ENCODE measurements at places on chromosomes 13 and 19. TPM values are rescaled to one million over a fixed set of nuclear protein-coding genes. Genes with fewer than 3 reads are reported as not detected.

GRCh38 chr19:8105471-8105870 lies 43.9 kb downstream of the FBN3 start:
- H3K27me3 ChIP-seq: peaks cover 3% of the 10 kb centered on the region
- DNase-seq: no peak
- no peak overlapping the region for H3K4me3 ChIP-seq
- H3K36me3 ChIP-seq: no peaks in the 10 kb centered on the region
- H3K27ac ChIP-seq: no peak overlapping the region

DNA sequence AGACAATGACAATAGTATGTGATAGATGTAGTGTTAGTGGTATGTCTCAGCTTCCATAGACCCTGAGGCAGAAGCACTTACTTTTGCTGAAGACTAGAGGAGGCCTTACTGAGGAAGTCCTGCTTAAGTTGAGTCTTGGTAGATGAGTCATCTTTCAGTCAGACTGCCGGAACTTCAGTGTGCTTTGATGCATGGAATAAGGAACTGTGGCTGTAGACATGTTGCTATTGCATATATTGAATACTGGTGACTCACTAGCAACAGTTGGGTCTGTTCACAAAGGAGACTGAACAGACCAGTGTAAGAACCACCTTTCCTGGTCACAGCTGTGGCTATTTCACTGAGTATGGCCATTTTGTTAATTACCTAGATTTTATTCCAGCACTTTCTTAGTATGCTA lies 1000.6 kb downstream of the OLFM4 start:
- no peak for DNase-seq
- H3K4me1 ChIP-seq: no peaks in the 10 kb centered on the region
- no peak overlapping the region for H3K27ac ChIP-seq
- no peaks in the 10 kb centered on the region for H3K36me3 ChIP-seq
- no peak overlapping the region for H3K4me3 ChIP-seq

GRCh38 chr19:14901675-14902260 lies 15.8 kb upstream of the OR7A17 start:
- no peak for DNase-seq
- H3K27ac ChIP-seq: no peak overlapping the region
- H3K27me3 ChIP-seq: peaks cover 28% of the 10 kb centered on the region
- H3K4me1 ChIP-seq: no peaks in the 10 kb centered on the region
- H3K4me3 ChIP-seq: no peak overlapping the region
- no peaks in the 10 kb centered on the region for H3K36me3 ChIP-seq

- peaks cover 10% of the 10 kb centered on the region for H3K27me3 ChIP-seq
- no peak overlapping the region for H3K27ac ChIP-seq
- H3K4me3 ChIP-seq: no peak overlapping the region
- H3K36me3 ChIP-seq: peaks cover 20% of the 10 kb centered on the region
Measured at GRCh38 chr19:51710163-51710562, 13.6 kb downstream of the HAS1 start.

DNA sequence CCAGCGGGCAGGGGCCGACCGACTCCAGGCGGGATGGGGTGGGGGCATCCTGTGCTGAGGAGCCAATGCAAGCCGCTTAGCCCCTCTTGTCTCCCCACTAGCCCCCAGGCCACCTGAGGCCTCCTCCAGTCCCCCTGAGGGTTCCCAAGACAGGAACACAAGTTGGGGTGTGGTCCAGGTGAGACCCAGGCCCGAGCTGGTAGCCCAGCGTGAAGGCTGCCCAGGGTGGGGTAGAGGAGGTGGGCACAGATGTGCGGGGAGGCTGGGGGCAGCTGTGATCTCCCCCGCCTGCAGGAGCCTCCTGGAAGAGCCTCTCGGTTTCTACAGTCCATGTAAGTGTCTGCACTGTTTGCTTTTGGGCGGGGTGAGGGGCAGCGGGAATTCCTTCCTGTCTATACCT lies 10.4 kb downstream of the TLE6 start:
- H3K36me3 ChIP-seq: no peaks in the 10 kb centered on the region
- H3K27ac ChIP-seq: no peak overlapping the region
- H3K27me3 ChIP-seq: peaks cover 16% of the 10 kb centered on the region
- no peak overlapping the region for H3K4me3 ChIP-seq
- DNase-seq: no peak

DNA sequence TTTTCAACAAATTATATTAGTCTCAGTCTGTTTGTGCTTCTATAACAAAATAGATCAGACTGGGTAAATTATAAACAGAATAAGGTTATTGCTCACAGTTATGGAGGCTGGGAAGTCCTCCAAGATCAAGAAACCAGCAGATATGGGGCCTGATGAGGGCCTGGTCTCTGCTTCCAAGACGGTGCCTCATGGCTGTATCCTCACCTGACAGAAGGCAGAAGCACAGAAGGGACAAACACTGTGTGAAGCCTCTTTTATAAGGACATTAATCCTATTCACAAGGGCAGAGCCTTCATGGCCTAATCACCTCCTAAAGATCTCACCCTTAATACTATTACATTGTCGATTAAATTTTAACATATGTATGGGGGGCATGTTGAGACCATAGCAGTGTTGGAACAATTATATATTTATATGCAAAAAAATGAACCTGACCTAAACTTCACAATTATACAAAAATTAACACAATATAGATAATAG lies 12.7 kb downstream of the F10 start:
- no peaks in the 10 kb centered on the region for H3K4me1 ChIP-seq
- peaks cover 39% of the 10 kb centered on the region for H3K27me3 ChIP-seq
- H3K4me3 ChIP-seq: no peak overlapping the region
- no peak for DNase-seq
- no peak overlapping the region for H3K27ac ChIP-seq

GRCh38 chr19:17680230-17680722 lies 7.9 kb downstream of the UNC13A start:
- no peaks in the 10 kb centered on the region for H3K36me3 ChIP-seq
- H3K4me1 ChIP-seq: peaks cover 2% of the 10 kb centered on the region
- peaks cover 57% of the 10 kb centered on the region for H3K27me3 ChIP-seq
- no peak overlapping the region for H3K4me3 ChIP-seq

DNA sequence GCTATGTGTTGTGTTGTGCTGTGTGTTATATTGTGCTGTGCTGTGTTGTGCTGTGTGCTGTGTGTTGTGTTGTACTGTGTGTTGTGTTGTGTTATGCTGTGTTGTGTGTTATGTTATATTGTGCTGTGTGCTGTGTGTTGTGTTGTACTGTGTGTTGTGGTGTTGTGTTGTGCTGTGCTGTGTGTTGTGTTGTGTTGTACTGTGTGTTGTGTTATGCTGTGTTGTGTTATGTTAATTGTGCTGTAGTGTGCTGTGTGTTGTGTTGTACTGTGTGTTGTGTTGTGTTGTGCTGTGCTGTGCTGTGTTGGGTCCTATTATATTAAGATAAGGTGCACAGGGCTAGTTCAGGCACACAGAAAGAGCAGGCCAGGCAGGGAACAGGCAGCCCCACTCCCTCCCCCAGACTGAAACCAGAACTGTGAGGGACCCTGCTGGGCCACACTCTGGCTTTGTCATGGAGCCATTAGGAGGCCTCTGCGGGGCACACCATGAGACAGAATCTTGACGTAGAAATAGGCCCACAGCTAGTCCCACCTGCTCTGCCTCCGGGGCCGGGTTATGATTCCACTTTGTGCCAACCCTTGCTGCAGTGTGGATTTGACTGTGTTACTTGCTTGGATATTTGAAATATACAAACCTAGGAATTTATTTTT lies 12.1 kb downstream of the SOX1 start:
- no peak for DNase-seq
- H3K36me3 ChIP-seq: no peaks in the 10 kb centered on the region
- peaks cover 34% of the 10 kb centered on the region for H3K27me3 ChIP-seq

DNA sequence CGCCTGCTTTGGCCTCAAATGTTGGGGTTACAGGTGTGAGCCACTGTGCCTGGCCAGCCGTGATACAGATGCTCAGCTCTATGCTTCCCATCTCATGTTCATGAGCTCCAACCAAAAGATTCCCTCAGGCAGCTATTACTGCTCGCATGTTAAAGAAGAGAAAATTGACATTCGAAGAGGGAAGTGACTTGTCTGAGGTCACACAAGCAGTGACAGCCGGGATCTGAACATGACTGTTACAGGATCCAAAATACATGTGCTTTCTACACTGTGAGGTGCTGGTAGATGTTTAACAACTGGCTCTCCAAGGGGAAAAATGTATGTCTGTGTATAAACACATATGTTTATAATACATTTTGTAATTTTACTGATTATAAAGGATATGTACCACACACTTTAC lies 11.3 kb downstream of the FPR1 start:
- DNase-seq: no peak
- H3K4me1 ChIP-seq: no peaks in the 10 kb centered on the region
- no peaks in the 10 kb centered on the region for H3K36me3 ChIP-seq
- H3K27ac ChIP-seq: no peak overlapping the region
- H3K27me3 ChIP-seq: peaks cover 2% of the 10 kb centered on the region
- no peak overlapping the region for H3K4me3 ChIP-seq

FXYD1 gene
- 1.0 TPM for total RNA-seq

PGLYRP2 gene
- not detected for total RNA-seq

- H3K27ac ChIP-seq: no peak overlapping the region
- H3K4me3 ChIP-seq: no peak overlapping the region
- H3K36me3 ChIP-seq: no peaks in the 10 kb centered on the region
- no peaks in the 10 kb centered on the region for H3K27me3 ChIP-seq
Measured at GRCh38 chr13:113796964-113797676, 38.1 kb downstream of the TMEM255B start.

ZNF880 gene
- 17.8 TPM for total RNA-seq

All from activated CD4-positive, alpha-beta T cell treated with anti-CD3 and anti-CD28 coated beads, Interleukin-2, amount 10 ng/mL, durations not matched to agents 7 days and 5 days (primary cell).